ENCODE measurements at places on chromosomes 2 and 18. TPM values are rescaled to one million over a fixed set of nuclear protein-coding genes. Genes with fewer than 3 reads are reported as not detected.

Gene STRADB
- 16.1 TPM for total RNA-seq

Gene ATP8B1
- not detected for total RNA-seq

Gene SNTG2
- 4.9 TPM for total RNA-seq

Gene RMDN2
- 0.39 TPM for total RNA-seq

Gene SDC1
- 0.37 TPM for total RNA-seq

Gene CYS1
- not detected for total RNA-seq

Gene SP140
- 40.6 TPM for total RNA-seq

Gene PARD3B
- total RNA-seq, result 4.0 TPM

Gene POTEJ
- not detected for total RNA-seq

Gene POTEF
- total RNA-seq, result not detected

Gene GPR55
- total RNA-seq, result 7.8 TPM

Gene ALK
- not detected for total RNA-seq

Gene CCDC85A
- not detected for total RNA-seq

Gene UCN
- total RNA-seq, result 5.7 TPM

Gene SLC1A4
- total RNA-seq, result 1.1 TPM

Gene ATOH8
- total RNA-seq, result 0.46 TPM

Gene SLC9A4
- total RNA-seq, result 0.05 TPM

Gene ARHGEF33
- total RNA-seq, result 0.69 TPM

Gene TSGA10
- total RNA-seq, result 31.0 TPM

Gene IL18RAP
- not detected for total RNA-seq

Gene HOXD8
- total RNA-seq, result not detected
